ENCODE measurements at places on chromosomes 12 and 14.

- DNase-seq, result peak; percentile 71
Observed at GRCh38 chr14:74793506-74794155, 30.5 kb downstream of the YLPM1 start.

- no peak for DNase-seq
Observed at GRCh38 chr12:25929142-25929541, 29.3 kb upstream of the RASSF8 start.

- DNase-seq, result no peak
Observed at GRCh38 chr14:75261820-75262219, 16.8 kb upstream of the FOS start.

DNA sequence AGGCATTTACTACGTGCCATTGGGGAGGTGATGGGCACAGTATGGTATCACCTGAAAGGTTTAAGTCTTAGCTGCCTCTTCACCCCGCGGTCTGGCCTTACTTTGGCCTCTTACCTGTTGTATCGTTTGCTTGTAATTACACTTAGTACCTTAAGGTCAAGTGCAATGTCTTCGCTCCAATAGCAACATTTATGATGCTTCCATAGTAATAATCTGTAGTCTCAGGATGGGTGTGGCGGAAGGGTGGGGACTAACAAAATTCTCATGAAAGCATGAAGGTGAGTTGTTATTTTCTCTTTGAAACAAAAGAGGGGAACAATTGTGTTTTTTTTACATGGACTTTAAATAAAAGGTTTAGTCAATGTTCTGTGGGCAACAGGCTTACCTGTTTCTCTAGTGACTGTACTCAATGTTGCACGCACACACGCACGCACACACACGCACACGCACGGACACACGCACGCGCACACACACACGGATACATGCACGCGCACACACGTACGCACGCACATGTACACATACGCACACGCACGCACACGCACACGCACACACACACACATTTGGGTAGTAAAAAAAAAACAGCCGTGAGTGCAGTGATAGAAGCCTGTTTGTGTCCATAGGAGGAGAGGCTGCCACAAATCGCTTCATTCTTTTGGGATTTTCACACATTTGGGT lies 91.4 kb downstream of the DNAH10 start:
- DNase-seq, result no peak

DNA sequence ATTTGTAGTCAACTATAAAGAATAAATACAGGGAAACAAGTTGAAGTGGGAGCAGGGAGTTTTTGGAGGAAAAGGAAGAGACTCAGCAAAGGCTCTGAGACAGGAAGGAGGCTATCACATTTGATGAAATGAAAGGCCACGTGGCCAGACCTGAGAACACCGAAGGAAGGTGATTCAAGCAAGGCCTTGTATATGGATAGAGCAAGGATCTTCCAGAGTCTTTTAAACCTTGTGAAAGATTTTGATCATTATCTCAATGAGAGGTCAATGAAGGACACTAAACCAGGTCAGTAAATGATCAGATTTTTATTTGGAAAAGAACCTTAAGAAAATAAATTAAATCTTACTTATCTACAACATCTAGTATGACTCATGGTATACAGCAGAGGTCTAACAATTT lies 523.5 kb downstream of the SLC16A7 start:
- DNase-seq, result no peak

DNA sequence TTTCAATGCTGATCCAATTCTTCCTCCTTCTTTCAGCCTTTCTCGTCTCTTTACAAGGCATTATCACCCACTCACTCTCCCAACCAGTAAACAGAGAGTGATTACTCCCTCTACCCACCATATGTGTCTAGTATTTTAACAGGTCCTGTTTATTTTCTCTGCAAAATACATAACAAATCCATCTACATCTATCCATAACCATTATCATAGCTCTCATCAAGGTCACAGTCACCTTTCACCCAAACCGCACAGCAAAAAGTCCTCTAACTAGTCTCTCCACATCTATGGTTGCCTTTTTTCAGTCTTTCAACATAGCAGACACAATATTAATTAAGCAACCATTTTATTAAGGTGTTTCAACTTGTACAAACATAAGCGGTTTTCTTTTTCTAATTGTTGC lies 21.9 kb upstream of the RERG start:
- no peak for DNase-seq

- no peak for DNase-seq
Observed at GRCh38 chr14:76109087-76109880, 42.4 kb upstream of the GPATCH2L start.

GRCh38 chr14:96584199-96584906 lies 82.2 kb downstream of the PAPOLA start:
- DNase-seq, result peak; percentile 56

- DNase-seq, result no peak
Observed at GRCh38 chr14:36518586-36519430, 1.2 kb downstream of the NKX2-1 start.

- no peak for DNase-seq
Observed at GRCh38 chr14:93266127-93266526, 59.1 kb downstream of the UBR7 start.

DNA sequence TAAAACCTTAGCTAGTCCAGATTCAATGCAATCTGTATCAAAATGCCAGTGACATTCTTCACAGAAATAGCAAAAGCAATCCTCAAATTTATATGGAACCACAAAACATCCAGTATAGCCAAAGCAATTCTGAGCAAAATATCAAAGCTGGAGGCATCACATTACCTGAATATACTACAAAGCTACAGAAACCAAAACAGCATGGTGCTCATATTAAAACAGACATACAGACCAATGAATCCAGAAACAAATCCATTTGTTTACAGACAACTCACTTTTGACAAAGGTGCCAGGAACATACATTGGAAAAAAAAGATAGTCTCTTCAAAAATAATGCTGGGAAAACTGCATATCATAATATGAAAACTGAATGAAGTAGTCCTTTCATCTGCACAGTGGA lies 4.8 kb downstream of the KLRC4 start:
- no peak for DNase-seq

- no peak for DNase-seq
Observed at GRCh38 chr12:117646520-117646919, 285.1 kb upstream of the NOS1 start.

GRCh38 chr14:71692496-71692895 lies 239.7 kb upstream of the RGS6 start:
- peak; percentile 82 for DNase-seq

DNA sequence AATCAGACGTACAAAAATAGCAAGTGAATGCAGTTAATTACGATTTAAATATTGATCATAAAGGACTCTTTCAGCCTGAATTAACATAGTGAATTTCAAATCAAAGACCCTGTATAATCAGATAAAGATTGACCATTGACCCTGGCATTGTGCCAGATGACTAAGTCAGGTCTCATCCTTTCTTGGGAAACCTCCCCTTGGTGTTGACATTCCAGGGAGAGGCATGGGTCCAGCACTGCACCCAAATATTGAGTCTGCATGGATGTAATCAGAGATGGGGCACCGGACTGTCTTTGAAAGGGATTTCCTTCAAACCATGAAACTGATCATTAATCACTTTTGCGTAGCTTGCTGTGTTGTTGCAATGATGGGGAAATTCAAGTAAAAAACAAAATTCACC lies 1138.2 kb downstream of the BCL11B start:
- DNase-seq, result peak; percentile 0

DNA sequence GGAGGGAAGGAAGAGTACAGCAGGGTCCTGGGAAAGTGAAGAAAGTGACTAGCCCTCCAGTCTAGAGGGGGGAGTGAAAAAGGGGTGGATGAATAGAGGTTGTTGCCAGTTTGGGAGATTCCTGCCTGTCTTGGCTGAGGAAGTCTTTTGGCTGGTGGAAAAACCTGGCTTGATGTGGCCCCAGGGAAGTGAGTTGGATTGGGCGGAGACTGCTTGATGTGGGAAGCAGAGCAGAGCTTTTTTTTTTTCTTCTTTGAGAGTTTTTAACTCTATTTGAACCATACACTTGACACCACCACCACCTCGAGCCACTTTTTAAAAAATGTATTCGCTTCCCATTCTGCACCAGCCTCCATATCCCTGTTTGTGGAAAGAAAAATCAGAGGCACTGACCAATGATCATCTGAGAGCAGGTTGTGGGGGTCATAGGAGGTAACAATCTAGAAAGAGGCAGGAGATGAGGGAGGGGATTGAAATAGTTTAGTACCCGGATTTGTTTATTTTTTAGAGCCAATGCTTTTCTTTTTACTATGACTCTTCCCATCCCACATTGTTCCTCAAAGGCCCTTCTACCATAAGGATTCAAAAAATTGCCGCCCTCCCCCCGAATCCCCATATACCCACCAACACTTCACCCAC lies 690 bp upstream of the DTX3 start:
- no peak for DNase-seq

DNA sequence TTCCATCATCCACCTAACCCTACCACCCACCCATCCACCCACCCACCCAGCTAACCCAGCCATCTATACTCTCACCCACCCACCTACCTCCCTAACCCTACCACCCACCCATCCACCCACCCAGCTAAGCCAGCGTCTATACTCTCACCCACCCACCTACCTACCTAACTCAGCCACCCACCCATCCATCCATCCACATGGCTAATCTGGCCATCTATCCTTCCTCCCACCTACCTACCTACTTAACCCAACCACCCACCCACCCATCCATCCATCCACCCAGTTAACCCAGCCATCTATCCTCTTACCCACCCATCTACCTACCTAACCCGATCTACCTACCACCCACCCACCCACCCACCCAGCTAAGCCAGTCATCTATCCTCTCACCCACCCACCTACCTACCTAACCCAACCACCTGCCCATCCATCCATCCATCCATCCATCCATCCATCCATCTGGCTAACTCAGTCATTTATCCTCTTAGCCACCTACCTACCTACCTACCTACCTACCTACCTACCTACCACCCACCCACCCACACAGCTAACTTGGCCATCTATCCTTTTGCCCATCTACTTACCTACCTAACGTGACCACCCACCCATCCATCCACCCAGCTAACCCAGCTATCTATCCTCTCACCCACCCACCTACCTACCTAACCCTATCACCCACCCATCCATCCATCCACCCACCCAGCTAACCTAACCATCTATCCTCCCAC lies 44.1 kb downstream of the RFLNA start:
- no peak for DNase-seq

DNA sequence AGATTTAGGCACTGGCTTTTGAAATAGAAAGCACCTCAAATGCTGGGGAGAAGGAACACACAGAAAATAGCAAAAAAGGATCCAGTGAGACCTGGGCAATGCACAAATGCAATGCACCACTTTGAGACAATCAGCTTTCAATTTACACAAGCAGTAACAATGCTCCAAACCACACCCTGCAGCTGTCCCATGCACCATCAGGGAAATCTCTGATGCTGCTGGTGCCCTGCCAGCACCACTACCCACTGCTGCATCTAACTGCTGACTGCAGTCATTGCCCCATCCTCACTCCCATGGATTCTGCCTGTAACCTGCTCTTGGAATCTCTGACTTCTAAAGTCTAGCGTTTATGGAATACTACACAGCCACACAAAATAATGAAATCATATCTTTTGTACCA lies 21.0 kb upstream of the HMGA2 start:
- no peak for DNase-seq

GRCh38 chr14:24325041-24325530 lies 9.8 kb downstream of the ADCY4 start:
- no peak for DNase-seq

DNA sequence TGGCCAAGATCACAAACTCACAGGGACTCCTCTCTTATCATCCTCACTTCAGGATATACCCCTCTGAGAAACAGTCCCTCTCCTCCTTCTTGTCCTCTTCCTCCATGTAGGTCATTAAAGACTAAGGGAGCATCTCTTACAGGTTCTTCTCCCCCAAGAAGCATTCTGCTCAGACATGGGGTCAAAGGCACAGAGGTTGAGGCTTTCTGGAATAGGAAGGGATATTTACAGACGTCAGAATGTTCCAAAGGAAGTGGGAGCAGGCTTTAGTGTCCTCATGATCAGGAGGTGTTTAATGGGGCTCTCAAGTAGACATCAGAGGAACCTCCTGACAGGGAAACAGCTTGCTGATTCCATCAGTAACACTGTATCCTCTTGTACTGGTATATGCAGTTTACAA lies 36.4 kb downstream of the PRPF40B start:
- DNase-seq, result no peak

GRCh38 chr12:44019118-44019517 lies 183.2 kb downstream of the TMEM117 start:
- no peak for DNase-seq
